ENCODE measurements at places on chromosomes 2 and 18. TPM values are rescaled to one million over a fixed set of nuclear protein-coding genes. Genes with fewer than 3 reads are reported as not detected.
A peak's percentile ranks its signal among the peaks of the same experiment; 100 is the strongest.

DNA sequence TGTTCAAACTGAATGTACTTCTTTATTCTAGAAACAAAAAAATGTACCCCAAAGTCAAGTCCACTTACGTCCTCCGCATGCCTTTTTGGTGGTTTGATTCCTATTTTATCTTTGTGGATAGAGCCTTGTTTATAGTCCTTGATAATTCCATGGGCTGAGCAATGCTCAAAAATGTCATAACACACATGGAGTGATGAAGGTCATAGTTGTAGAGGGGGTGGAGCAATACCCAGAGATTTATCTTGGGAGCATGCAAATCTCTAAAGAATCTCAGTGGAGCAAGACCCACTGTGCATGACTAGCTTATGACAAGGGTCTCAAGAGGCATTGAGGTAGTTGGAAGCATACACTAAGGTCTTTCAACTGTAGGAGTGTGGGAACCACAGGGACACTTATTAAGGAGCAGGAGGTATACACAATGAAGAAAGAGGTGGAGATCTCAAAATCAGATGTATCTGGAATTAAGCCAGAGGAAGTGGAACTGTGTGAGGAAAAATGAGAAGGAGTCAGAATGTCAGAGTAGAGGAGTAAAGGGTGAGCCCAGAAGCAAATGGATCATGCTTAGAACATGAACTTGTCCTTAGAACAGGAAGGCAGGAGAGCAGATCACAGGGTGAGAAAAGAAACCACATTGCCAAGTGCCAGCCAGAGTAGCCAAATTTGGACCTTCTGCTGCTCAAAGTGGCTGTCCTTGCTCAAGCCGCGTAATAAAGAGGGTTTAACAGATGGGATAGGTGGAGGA lies 68.1 kb upstream of the STK39 start:
- peak; percentile 11 for DNase-seq

GRCh38 chr2:75607988-75608683 lies 38.4 kb upstream of the MRPL19 start:
- DNase-seq, result no peak

AQP4 gene
- not detected for total RNA-seq

RAX gene
- total RNA-seq, result not detected

PARD6G gene
- total RNA-seq, result 0.94 TPM

Measured in myocyte (in vitro differentiated cells).